ENCODE measurements at places on chromosomes 5 and 9. TPM values are rescaled to one million over a fixed set of nuclear protein-coding genes. Genes with fewer than 3 reads are reported as not detected.

ESM1 gene
- not detected for total RNA-seq

CMBL gene
- 10.4 TPM for total RNA-seq

RANBP3L gene
- not detected for total RNA-seq

PRUNE2 gene
- 4.1 TPM for total RNA-seq

IL5 gene
- total RNA-seq, result not detected

GPR150 gene
- 0.29 TPM for total RNA-seq

PCDHB9 gene
- total RNA-seq, result 3.2 TPM

VCP gene
- 486 TPM for total RNA-seq

C9orf153 gene
- total RNA-seq, result 0.37 TPM

OGN gene
- total RNA-seq, result not detected

TAF1L gene
- not detected for total RNA-seq
